ENCODE measurements at places on chromosomes 13 and 19. TPM values are rescaled to one million over a fixed set of nuclear protein-coding genes. Genes with fewer than 3 reads are reported as not detected.

Gene BRME1
- polyA plus RNA-seq, result 9.0 TPM

Gene CEBPA
- 43.5 TPM for polyA plus RNA-seq

Gene LSR
- polyA plus RNA-seq, result 218 TPM

Gene LGI4
- 4.2 TPM for polyA plus RNA-seq

Gene REEP6
- 2.4 TPM for polyA plus RNA-seq

Gene CLDND2
- 3.6 TPM for polyA plus RNA-seq

Gene RASGRP4
- polyA plus RNA-seq, result 0.69 TPM

Gene SLC6A16
- not detected for polyA plus RNA-seq

Gene SIGLEC12
- polyA plus RNA-seq, result 0.86 TPM

Gene CLIP3
- 9.7 TPM for polyA plus RNA-seq

Gene PSG3
- polyA plus RNA-seq, result not detected

Gene PODNL1
- 2.5 TPM for polyA plus RNA-seq

Gene ZFP36
- polyA plus RNA-seq, result 112 TPM

Gene COPE
- 280 TPM for polyA plus RNA-seq

Gene RFXAP
- polyA plus RNA-seq, result 4.1 TPM

Gene FXYD5
- 27.0 TPM for polyA plus RNA-seq

Gene KCNK6
- polyA plus RNA-seq, result 6.0 TPM

Gene NCAN
- 0.09 TPM for polyA plus RNA-seq

Gene GIPC3
- polyA plus RNA-seq, result not detected

Gene ZNF99
- not detected for polyA plus RNA-seq

Gene TNNT1
- 2.3 TPM for polyA plus RNA-seq

Gene MYO1F
- polyA plus RNA-seq, result 6.6 TPM

Gene LRRC63
- not detected for polyA plus RNA-seq

Gene ZNF418
- polyA plus RNA-seq, result 2.7 TPM

Gene HOOK2
- 80.4 TPM for polyA plus RNA-seq

Gene TJP3
- polyA plus RNA-seq, result 245 TPM

Gene FCGBP
- polyA plus RNA-seq, result 228 TPM

Gene DCT
- polyA plus RNA-seq, result 0.04 TPM

Gene IFNL1
- not detected for polyA plus RNA-seq

Gene ADGRE3
- 0.04 TPM for polyA plus RNA-seq

Gene UPF1
- 62.1 TPM for polyA plus RNA-seq

Gene LILRB4
- polyA plus RNA-seq, result 3.0 TPM

Gene FGF14
- 0.26 TPM for polyA plus RNA-seq

Gene PTH2
- polyA plus RNA-seq, result not detected

Gene POU4F1
- not detected for polyA plus RNA-seq

Gene PDE4C
- not detected for polyA plus RNA-seq

Gene CATSPERD
- not detected for polyA plus RNA-seq

Gene PGLYRP2
- 0.60 TPM for polyA plus RNA-seq

Gene IZUMO2
- not detected for polyA plus RNA-seq

Gene IL4I1
- 6.8 TPM for polyA plus RNA-seq

Gene GIPC1
- 344 TPM for polyA plus RNA-seq

Gene RPS19
- polyA plus RNA-seq, result 2,128 TPM
